ENCODE measurements at places on chromosomes 5 and 9.

DNA sequence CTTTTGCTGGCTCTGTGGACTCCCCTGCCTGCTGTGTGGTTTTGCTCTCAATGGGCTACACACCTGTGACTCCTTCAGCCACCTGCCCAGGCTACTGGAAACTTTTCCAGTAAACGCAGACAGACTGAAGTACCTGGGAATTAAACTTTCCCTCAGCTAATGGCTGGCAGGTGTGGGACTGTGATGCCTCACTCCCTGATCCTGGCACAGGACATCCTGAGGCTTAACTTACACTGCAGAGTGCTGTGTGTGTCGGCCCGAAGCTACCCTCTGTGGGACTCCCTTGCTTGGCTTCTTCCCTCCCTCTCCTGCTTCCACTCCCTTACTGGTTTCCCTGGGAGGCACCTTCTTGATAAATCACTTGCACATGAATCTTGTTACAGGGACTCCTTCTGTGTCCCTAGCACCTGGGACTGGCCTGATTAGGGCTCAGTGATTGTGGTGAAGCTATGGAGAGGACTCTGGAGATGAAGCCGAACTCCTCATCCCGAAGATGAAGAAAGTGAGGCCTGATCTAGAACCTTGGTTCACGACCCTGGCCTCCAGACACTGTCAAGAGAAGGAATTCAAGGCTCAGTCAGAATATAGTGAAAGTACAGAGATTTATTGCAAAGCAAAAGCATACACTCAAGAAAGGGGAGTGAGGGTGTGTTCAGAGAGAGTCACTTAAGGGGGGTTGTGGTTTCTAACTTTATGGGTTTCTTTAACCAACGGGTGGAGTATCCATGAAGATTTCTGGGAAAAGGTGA lies 113.4 kb upstream of the ALDH1B1 start:
- no peak for DNase-seq

DNA sequence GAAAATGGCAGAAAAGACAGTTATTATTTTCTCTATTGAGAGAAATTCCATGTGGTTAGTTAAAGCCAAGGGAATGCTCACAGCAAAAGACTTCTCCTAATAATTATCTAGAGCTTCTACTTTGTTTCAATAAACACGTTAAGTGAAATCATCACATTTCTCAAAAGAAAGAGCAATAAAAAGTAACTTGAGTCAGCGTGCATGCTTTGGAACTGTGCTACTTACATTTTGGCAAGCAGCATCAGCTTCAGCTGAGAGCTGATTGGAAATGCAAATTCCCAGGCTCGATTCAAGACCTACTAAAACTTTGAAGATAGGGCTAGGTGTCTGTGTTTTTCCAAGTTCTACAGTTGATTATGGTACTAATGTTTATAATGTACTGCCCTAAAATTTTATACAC lies 132.1 kb downstream of the CDH18 start:
- no peak for DNase-seq

- peak; percentile 53 for DNase-seq
Measured at GRCh38 chr5:36777105-36777757, 99.3 kb upstream of the NIPBL start.

- DNase-seq = no peak
Measured at GRCh38 chr5:55768279-55768678, 30.4 kb downstream of the DDX4 start.
